Activated effector memory CD4-positive, alpha-beta T cell treated with Interleukin-2 at 50 U/mL for 16 hours (primary cell): ENCODE measurements at places on chromosomes 12 and 14.

- DNase-seq, result no peak
Observed at GRCh38 chr14:52443506-52443905, 108.8 kb downstream of the TXNDC16 start.

- DNase-seq, result no peak
Observed at GRCh38 chr14:34020014-34020413, 69.1 kb upstream of the EGLN3 start.

- DNase-seq, result no peak
Observed at GRCh38 chr12:99381992-99382391, 265.6 kb upstream of the GARIN6 start.

DNA sequence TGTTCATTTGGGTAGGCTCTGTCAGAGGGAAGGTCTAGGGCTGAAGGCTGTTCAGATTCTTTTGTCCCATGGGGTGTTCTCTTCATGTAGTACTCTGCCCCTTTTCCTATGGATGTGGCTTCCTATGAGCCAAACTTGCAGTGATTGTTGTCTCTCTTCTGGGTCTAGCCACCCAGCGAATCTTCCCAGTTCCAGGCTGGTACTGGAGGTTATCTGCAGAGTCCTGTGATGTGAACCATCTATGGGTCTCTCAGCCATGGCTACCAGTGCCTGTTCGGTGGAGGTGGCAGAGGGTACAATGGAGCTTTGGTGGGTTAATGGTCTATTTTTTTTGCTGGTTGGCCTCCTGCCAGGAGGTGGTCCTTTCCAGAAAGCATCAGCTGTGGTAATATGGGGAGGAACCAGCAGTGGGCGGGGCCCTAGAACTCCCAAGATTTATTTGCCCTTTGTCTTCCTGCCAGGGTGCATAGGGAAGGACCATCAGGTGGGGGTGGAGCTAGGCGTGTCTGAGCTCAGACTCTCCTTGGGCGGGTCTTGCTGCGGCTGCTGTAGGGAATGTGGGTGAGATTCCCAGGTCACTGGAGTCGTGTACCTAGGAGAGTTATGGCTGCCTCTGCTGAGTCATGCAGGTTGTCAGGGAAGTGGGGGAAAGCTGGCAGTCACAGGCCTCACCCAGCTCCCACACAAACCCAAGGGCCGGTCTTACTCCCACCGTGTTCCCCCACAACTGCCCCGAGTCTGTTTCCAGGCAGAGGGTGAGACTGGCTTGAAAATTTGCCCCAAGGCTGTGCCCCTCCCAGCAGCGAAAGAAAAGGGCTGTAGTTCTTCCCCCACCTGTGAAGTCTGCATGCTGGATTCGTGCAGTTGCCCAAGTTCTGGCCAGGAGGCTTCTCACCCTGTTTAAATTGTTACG, 17.5 kb downstream of the MTRFR start:
- no peak for DNase-seq

- DNase-seq, result no peak
Observed at GRCh38 chr14:73567358-73567757, 1.7 kb upstream of the ACOT2 start.

- no peak for DNase-seq
Observed at GRCh38 chr12:128606051-128606450, 217.7 kb downstream of the SLC15A4 start.

- DNase-seq, result no peak
Observed at GRCh38 chr12:131734336-131735152, 23.7 kb downstream of the SFSWAP start.

- DNase-seq, result no peak
Observed at GRCh38 chr14:103319422-103319821, 14.6 kb upstream of the EIF5 start.
